Fibroblast of skin of right quadriceps (primary cell): ENCODE measurements at places on chromosomes 13 and 19.

DNA sequence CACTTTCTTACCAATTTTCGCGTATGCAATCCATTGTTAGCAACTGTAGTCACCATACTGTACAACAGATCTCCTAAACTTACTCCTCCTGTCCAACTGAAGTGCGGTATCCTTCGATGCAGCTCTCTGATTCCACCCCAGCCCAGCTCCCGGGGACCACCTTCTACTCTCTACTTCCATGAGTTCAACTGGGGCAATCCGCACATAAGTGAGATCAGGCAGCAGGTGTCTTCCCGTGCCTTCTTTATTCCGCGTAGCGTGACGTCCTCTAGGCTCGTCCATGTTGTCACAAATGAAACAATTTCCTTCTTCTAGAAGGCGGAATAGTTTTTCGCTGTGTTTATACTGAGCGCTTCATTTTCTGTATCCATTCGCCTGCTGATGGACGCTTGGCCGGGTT, 8.4 kb downstream of the LILRB1 start:
- no peak for DNase-seq

DNA sequence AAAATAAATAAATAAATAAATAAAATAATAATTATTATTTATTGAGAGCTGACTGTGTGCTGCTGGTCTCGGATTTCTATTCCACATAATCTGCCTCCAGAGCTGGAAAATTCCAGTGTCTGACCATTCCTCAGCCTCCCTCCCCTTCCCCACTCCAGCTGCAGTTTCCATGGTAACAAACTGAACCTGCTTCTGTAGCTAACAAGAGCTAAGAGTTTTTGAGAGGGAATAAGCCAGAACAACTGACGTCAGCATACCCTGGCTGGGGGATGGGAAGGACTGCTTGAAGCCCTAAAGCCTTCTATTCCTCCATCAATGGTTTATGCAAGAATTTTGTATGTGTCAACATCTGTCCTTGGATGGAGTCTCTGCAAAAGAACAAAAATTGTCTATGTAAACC, 26.0 kb upstream of the PEG3 start:
- DNase-seq: no peak

DNA sequence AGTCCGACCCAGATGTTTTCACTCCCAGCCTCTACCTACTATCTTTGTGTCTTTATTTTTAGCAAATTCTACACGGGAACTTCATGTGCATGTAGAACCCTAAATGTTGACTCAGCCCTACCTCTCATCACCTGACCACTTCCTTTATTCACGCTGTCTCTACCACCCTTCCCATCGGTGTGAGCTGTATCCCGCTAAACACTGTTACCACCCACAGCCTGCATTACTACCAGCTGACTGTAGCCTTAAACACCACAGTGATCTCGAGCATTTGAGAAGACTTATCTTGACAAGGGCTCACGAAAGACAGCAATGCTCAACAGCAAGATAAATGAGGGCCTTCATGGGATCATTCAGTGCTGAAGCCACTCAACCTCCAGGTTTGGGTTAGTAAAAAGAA, 15.1 kb downstream of the NCR1 start:
- no peak for DNase-seq

DNA sequence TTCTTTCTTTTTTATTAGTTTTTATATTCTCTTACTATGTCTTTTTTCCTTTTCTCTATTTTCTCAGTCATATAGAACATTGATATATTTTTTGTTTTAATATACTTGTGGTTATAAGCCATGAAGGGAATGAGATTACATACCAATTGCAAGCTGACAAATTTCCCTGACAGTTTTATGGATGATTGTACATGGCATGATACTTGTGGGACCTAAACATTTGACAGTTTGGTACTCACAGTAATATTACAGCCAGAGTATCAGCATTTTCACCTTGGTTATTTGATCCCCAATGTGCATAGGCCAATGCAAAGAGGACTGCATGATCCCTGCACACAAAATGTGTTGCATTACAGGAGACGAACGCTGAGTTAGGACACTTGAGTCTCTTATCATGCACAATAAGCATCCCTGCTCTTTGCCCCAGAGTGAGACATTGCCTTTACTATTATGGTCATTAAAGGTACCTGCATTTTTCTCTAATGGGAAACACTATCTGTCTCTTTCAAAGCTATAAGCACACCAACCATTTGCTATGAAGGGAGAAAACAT, 713.4 kb upstream of the PCDH20 start:
- DNase-seq: no peak

- no peak for DNase-seq
Measured at GRCh38 chr19:39277598-39277997, 9.4 kb downstream of the IFNL2 start.

- DNase-seq: no peak
Measured at GRCh38 chr19:16944626-16945363, 56.0 kb downstream of the F2RL3 start.
